ENCODE measurements at places on chromosomes 6 and 20. TPM values are rescaled to one million over a fixed set of nuclear protein-coding genes. Genes with fewer than 3 reads are reported as not detected.

- no peak for DNase-seq
Measured at GRCh38 chr6:132751306-132751705, 6.4 kb downstream of the VNN2 start.

DNA sequence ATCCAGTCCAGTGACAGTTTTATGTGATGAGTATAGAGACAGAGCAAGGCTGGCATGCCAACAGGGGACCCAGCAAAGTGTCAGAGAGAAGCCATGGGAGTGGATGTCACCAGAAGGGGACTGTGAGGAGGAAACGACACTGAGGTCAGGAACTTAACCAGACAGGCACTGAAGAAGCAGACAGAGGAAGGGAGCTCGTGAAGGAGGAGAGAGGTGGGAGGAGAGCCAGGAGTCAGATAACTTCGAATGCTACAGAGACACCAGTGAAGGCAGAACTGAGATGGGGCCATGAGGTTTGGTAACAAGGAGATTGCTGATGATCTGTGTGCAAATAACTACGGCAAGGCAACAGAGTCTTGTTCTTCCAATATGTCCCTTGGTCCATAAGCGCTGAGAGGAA, 211.1 kb upstream of the FOXA2 start:
- DNase-seq, result no peak

DNA sequence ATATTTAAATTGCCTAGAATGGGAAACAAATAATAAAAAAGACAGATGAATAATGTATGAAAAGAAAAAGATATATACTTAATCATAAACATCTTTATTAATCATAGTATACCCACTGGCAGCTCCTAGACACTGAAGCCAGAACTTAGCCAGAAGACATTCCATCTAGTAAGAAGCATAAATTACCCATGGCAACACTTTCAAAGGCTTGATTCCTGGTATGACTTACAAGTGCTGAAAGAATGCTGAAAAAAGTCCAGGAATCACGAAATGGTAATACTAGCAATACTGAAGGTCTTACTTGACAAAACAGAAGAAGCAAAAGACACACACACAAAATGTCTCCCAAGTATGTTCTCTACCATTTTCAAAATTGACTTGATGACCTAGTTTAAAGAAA, 38.0 kb downstream of the RWDD2A start:
- no peak for DNase-seq

DNA sequence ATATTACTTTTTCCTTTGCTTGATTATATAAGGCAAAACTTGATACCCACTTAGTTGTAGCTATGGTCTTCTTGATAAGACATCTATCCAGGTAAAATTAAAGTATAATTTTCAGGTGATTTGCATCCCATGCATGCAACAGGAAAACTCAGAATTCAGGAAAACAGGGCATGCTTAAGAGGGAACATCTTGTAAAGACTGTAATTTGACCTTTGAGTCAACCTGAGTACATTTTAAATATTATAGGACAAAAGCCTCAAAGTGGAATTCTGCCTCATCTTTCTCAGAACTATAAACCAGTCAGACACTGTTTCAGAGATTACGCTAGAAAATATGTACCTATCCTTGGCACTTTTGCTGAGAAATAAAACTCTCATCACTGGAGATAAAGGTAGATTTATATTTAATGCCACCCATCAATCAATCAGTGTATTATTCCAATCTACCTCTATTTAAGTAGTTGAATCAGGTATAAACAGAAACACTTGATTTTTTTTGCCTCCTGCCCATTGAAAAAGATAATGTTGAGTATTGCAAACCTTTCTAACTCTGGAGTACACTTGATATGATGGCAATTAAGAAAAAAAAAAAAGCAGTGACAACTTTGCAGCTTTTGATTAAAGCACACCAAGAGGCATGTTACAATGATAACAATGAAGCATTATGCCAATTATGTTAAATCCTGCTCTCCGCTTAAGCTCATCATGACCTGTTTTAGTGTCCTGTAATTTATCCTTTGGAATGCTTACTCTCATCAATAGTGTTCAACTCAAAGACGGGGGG, 2.8 kb downstream of the CITED2 start:
- DNase-seq, result no peak

DNA sequence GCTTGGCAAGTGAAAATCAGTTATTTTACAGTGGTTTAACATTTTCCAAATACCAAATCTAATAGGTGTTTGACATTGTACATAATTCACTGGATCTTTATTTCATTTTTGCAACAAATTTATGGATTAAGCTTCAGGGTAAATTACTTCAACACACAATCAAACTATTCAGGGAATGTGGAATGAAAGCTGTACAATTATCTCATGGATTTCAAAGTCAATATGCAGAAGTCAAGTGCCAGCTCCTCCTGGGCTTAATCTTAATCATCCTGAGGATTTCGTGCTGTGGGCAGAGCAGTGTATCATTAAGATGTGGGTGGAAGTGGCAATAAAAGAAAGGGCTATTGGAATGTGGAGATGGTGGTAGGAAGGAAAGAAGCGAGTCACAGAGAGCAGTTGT, 548.8 kb downstream of the COL12A1 start:
- DNase-seq, result no peak

DNA sequence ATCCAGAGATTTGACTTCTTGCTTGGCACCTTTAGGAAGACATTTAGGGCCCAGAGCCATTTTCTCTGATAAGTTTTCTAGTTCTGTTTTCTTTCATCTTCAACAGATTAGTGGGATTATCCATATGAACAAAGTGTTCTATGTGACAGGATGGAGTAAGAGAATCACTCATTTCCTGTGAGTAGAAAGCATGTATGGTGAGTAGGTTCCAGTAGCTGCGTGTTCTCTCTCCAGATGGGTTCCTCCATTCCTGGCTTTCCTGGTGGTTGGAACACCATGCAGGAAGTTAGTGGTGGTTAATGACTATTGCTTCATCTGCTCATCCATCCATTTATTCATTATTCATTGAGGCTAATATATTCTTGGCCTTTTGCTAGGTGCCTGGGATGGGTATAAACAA, 54.0 kb downstream of the EFCAB8 start:
- no peak for DNase-seq

DNA sequence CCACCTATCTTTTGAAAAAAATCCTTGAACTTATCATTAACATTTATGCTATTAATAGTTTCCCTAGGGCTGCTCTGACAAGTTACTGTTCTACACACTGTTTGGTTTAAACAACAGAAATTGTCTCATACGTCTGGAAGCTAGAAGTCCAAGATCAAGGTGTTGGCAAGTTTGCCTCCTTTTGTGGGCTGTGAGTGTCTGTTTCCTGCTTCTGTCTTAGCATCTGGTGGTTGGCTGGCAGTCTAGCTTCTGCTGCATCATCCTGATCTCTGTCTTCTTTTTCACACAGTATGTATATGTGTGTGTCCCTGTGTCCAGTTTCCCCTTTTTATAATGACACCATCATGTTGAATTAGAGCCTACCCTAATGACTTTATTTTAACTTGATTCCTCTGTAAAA, 154.8 kb downstream of the RPS12 start:
- DNase-seq, result no peak

GRCh38 chr20:48784273-48784641, 43.5 kb downstream of the PREX1 start:
- no peak for DNase-seq

GRCh38 chr6:18270216-18270615, 5.9 kb upstream of the DEK start:
- DNase-seq, result no peak

- DNase-seq, result no peak
Measured at GRCh38 chr20:32192698-32193097, 14.8 kb downstream of the PLAGL2 start.

GRCh38 chr20:7950387-7950786, 10.1 kb upstream of the HAO1 start:
- DNase-seq, result no peak

GRCh38 chr6:66961191-66961590, 1254.2 kb upstream of the EYS start:
- no peak for DNase-seq

DNA sequence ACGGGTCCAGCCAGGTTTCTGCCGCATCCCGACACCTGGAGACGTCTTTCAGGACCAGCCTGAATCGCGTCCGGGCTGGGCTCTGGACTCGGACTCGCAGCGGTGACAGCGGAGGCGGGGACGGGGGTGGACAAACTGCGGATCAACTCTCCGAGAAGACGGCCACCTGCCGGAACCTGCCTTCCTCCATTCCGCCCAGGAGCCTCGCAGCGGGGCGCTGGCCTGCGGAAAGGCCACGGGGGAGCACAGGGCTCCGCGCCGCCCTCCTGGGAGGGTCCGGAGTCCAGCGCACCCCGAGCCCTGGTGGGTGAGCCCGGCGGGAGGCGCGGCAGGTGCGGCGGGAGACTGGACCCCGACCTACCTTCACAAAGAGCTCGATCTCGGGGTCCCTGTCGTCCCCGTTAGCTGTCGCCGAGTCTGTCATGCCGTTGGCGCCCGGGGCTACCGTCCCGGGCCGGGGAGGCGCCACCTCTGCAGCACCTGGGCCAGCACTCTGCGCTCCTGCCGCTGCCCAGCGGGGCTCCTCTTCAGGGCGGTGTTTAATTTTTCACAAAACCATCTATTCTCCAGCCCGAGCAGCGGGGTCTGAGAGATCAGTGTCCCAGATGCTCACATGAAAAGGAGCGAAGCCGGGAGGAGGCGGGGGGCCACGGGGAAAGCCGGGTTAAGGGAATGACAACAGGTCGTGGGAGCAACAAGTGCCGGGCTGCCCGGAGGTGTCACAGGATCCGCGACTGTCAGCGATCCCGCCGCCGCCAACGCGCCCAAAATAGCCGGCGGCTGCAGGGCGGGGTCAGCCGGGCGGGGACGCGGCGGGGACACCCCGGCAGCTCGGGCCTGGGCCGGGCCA, at the start of gene CLIC5:
TSS of gene CLIC5 (minus strand) at position 742 of the 850 bp plus-strand sequence. CDS start at position 424, 318 bp downstream.
- DNase-seq, result no peak

DNA sequence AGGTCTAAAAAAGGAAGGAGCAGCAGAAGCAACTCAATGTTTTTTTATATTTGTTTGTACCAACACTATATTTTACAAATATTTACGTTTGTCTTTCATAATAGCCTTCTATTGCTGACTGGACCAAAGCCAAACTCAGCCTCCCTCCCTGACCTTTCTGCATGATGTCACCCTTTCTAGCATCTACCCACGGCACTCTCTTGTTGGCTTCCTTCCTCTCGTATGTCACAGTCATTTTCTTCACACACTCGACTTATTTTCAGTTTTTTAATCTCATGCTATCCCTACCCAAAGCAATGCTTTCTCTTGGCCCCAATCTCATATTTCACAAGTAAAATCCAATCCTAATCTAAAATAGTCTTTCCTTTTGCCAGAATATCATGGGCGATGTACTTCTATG, 16.3 kb upstream of the FAM8A1 start:
- no peak for DNase-seq

Gene HAO1
- total RNA-seq, result not detected

Gene PNLDC1
- not detected for total RNA-seq

Gene ZSCAN23
- total RNA-seq, result 0.79 TPM

Gene CTNNBL1
- 29.9 TPM for total RNA-seq

Gene MLN
- not detected for total RNA-seq

Gene SRC
- 6.9 TPM for total RNA-seq

Gene TSHZ2
- 3.3 TPM for total RNA-seq

Gene HLA-DMB
- total RNA-seq, result 12.9 TPM
